Regular cardiac myocyte (primary cell): ENCODE measurements at places on chromosomes 12 and 14. TPM values are rescaled to one million over a fixed set of nuclear protein-coding genes. Genes with fewer than 3 reads are reported as not detected.

ALDH2 gene
- 13.0 and 23.7 TPM in 2 replicates for total RNA-seq

RBP5 gene
- total RNA-seq: 0.19 TPM in 1 of 2 replicates, not detected in the other

KRT83 gene
- total RNA-seq: under 0.01 TPM in 1 of 2 replicates, not detected in the other

CRIP1 gene
- 0.28 and 5.4 TPM in 2 replicates for total RNA-seq

HCAR3 gene
- not detected in 2 replicates for total RNA-seq

CLEC9A gene
- total RNA-seq: not detected in 2 replicates

TGM1 gene
- 0.19 and 0.85 TPM in 2 replicates for total RNA-seq

DIABLO gene
- total RNA-seq: 92.7 and 96.2 TPM in 2 replicates

PROX2 gene
- total RNA-seq: not detected in 2 replicates

LRRC10 gene
- not detected in 2 replicates for total RNA-seq

SPRYD3 gene
- 30.7 and 43.3 TPM in 2 replicates for total RNA-seq

SYNE3 gene
- 5.9 and 10.2 TPM in 2 replicates for total RNA-seq

RPGRIP1 gene
- total RNA-seq: not detected in 2 replicates

IL23A gene
- 0.28 and 0.38 TPM in 2 replicates for total RNA-seq
